T-helper 17 cell (primary cell): ENCODE measurements at places on chromosomes 16 and 17.

DNA sequence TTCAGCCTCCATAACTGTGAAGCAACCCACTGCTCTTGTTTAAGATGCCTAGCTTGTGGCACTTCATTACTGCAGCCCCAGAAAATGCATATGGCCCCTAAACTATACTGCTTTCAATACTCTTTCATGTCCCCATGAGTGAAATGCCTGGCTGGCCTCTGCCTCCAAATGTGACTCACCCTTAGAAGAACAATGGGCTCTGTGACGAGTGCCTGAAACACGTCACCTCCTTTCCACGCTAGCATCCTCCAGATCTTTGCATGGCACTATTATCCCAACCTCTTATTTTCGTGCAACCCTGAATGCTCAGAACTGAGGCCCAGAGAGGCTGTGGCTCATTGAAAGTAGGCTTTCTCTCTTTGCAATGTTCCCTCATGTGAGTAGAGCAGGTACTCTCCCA, 233.1 kb downstream of the CBLN1 start:
- no peak for DNase-seq

- no peak for DNase-seq
Observed at GRCh38 chr16:54977211-54977610, 46.5 kb downstream of the IRX5 start.

DNA sequence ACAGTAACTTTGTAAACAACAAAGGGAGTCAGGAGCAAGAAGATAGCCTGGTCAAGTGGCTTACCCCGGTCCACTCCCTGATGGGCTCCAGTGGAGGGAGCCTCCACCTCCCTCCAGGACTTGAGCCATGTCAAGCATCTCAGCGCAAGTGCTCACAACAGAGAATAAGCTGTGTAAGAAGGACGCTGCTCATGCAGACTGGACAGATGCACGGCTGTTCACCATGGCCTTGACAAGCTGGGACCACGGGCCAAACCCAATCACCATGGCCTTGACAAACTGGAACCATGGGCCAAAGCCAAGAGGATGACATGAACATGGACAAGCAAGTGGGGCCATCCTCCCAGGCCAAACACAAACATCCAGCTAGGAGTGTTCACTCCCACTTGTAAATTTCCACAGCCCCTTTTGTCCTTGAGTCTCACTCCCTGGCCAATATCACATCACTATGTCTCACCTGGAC, 3.4 kb upstream of the PITPNM3 start:
- DNase-seq = no peak

- DNase-seq = no peak
Observed at GRCh38 chr17:33802349-33803198, 452.5 kb upstream of the CCL2 start.

GRCh38 chr17:50864747-50865059, 1.5 kb downstream of the TOB1 start:
- no peak for DNase-seq

- DNase-seq = no peak
Observed at GRCh38 chr17:79322211-79323123, 247.8 kb downstream of the ENGASE start.

DNA sequence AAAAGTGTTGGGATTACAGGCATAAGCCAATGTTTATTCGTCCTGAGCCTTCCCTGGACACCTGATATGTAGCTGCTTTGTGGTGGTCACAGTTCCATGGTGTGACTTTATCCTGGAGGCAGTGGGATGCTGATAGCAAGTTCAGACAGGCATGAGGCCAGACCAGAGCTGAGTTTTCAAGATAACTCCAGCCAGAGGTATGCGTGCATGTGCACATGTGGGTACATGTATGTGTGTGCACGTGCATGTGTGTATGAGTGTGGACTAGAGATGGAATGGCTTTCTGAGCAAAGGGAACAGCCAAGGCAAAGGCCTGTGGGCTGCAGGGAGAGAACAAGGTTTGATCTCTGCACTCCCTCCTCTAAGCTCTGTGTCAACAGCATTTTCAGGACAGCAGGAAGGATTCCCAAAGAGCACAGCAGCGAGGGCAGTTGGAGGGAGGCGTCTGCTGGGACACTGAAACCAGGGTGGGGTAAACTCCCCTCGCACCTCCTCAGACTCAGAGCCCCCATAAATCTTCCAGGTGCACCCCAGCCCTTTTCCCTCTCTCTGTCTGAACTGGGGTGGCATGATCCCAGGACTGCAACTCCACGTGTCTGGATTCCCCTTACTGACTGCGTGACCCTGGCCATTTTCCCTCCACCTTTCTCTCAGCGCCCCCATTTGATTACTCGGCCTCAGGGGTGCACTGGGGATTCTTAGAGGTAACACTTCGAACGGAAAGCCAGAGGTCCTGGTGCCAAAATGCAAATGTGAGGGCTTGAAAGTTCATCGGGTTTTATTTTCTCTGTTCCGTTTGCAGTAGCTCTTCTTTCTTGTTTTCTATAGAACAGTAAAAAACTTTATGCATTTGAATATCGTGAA, 15.3 kb downstream of the NLRC5 start:
- no peak for DNase-seq

GRCh38 chr17:3794557-3795389, 6.2 kb downstream of the ITGAE start:
- peak; percentile 48 for DNase-seq

GRCh38 chr16:57533431-57534336, 2.7 kb downstream of the CCDC102A start:
- DNase-seq = no peak

GRCh38 chr17:18246880-18247612, 11.5 kb downstream of the FLII start:
- DNase-seq = no peak

DNA sequence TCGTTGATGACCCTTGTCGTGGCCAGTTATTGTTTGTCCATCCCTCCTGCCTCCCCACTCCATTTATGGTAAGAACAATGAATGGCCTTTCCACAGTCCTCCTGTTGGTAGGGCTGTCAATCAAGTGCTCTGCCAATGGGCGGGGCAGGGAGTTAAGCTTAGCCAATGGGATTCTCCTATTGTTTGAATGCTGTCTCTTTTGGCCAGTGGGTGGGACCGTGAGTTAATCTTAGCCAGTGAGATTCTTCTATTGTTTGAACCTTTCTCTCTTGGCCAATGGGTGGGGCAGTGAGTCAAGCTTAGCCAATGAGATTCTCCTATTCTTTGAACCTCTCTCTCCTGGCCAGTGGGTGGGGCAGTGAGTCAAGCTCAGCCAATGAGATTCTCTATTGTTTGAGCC, 85.4 kb downstream of the IRX3 start:
- DNase-seq = no peak
